Activated T-cell treated with anti-CD3 and anti-CD28 coated beads, Interleukin-2, amount 50 U/mL, for 72 hours (primary cell): ENCODE measurements at places on chromosomes 1 and 21. TPM values are rescaled to one million over a fixed set of nuclear protein-coding genes. Genes with fewer than 3 reads are reported as not detected.

GRCh38 chr1:72007312-72007711 lies 275.0 kb downstream of the NEGR1 start:
- DNase-seq: no peak

DNA sequence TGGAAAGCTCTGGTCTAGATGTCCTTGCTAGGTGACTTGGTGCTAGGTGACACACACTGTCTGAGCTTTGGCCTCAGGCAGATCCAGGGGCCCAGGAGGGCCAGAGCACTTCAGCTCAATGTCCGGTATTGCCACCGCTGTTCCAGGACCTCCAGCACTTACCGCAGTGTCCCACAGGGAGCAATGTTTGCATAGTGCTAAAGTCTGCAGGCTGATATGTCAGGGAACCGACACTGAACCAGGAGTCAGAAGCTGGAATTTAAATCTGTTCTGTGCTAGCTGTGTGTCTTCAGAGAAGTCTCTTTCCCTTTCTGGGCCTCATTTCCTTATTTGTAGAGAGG lies 19.3 kb downstream of the DHCR24 start:
- no peak for DNase-seq

DNA sequence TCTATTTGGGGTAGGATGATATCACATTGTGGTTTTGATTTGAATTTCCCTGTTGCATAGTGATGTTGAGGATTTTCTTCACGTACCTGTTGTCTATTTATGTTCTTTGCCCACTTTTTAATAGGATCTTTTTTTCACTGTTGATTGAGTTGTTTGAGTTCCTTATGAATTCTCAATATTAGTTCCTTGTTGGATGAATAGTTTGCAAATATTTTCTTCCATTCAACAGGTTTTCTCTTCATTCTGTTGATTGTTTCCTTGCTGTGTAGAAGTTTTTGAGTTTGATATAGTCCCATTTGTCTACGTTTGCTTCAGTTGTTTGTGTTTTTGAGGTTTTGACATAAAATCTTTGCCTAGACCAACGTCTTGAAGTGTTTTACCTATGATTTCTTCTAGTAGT lies 369.5 kb upstream of the CAMK1G start:
- DNase-seq: no peak

DNA sequence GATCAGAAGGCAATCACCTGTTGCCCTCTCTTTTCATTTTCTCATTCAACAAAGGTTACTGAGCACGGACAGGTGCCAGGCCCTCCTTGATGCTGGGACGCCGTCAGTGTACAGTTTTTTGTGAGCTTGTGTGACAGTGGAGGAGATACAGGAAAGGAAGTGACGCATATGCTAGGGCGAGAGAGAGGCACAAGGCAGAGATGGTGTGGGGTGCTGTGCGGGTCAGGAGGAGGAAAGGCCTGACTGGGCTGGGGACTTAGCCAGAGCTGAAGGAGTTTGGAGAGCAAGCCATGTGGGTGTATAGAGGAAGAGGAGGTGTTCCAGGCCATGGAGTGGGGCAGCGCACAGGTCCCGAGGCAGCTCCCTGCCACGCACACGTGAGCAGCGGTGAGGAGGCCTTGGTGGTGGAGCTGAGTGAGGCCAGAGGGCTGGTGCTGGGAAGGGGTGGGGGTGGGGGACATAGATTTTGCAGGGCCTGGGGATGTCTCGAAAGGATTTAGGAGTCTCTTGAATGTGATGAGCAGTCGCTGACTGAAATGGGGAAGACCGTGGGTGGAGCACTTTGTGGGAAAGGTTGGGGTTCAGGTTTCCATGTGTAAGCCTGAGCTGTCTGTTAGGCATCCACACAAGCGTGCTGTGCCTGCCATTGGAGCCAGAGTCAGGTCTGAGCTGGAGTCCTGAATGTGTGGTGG lies 46.0 kb downstream of the TRAPPC10 start:
- peak; percentile 60 for DNase-seq

- no peak for DNase-seq
Measured at GRCh38 chr21:41156142-41156541, 11.8 kb upstream of the BACE2 start.

DNA sequence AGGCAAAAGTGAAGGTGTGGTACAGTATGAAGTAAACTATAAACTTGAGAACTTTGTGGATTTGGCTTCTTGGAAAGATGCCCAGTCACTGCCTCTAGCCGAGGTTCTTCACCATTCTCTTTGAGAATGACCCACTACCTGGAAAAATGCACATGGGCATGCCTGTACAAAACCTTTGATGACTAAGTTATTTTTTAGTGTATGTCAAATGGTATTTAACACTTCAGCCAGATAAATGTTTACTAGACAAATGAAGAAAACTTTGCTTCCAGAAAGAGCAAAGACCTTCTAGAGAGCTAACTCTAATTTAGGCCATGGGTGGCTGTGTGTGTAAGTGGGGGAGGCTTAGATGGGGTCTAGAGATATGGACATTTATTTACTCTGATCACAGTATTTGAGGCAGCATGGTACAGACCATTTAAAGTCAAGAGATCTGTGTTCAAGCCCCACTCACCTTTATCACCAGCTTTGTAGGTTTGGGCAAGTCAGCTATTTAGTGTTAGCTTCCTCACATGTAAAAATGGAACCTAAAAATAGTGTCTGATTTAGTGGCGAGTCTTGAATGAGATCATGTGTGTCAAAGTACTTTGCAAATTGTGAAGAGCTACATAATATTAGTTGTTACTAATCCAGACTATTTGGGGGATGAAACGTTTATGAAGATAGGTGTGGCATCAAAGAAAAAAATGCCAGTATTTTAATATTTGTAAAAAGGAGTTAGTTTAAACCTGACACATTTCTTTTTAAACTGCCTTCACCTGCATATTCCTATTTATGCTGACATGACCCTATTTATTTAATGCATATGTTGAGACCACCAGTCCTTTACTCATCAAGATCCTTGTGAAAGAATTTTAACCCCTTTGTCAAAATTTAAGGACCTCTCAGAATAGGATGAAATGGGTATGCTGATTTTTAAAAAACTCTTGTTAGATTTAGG lies 20.2 kb downstream of the NFYC start:
- DNase-seq: no peak

DNA sequence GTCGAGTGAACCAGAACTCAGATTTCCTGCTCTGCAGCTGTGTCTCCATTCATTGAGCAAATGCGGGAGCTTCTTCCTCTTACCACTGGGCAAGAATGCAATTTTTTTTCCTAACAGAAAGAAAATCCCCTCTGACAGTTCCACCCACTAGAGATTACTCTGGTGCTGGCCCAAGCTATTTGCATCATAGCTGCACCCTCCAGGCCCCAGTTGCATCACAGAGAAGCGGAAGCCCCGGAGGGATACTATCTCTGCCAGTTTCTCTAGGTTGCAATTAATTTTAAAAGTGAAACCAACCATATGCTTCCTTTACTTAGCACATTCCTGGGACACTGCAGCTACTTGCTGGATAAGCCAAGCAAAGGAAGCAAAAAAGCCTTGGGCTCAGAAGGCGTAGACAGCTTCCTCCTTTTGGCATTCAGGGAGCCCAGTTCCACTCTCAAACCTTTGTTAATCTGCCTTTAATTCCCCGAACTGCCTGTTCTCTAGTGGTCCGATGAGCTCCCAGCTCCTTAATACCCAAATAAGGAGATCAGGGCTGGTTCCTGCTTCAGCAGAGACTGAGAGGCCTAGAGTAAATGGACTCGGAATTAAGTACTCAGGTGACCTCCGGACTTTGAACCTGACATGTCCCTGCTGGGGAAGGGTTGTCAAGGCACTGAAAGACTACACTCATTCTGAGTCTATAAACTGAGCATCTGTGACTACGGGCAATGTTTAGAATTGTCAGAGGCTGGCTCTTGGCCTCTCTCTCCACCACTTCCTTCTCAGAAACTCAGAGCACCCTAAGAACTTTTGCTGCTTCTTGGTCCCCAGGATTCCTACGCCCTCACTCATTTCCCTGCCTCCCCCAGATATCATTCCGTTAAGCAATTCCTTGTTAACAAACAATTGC lies 72.5 kb upstream of the TNFSF18 start:
- no peak for DNase-seq

GRCh38 chr1:54487571-54488050 lies 60.4 kb upstream of the ACOT11 start:
- DNase-seq: peak; percentile 10

- DNase-seq: no peak
Measured at GRCh38 chr21:39359382-39359781, 10.5 kb upstream of the HMGN1 start.

- no peak for DNase-seq
Measured at GRCh38 chr21:32499249-32500055, 85.9 kb downstream of the TCP10L start.

DNA sequence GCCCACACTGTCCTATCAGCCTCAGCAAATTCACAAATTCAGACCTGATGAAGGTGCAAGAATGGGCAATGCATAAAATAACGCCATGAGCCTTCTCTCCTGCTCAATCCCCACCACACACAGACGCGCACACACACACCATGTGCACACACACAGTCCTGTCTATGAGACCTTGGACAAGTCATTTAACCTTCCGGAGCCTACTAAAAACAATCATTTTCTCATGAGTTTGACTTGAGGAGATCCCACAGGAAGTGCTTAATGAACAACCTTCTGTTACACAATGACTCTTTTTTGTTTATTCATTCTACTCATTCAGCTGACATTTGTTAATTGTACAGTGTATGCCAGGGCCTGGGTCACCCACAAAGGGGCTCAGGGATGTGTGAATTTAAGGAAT lies 125.4 kb downstream of the EDEM3 start:
- no peak for DNase-seq

GRCh38 chr1:59986516-59987310 lies 60.1 kb upstream of the CYP2J2 start:
- no peak for DNase-seq

DNA sequence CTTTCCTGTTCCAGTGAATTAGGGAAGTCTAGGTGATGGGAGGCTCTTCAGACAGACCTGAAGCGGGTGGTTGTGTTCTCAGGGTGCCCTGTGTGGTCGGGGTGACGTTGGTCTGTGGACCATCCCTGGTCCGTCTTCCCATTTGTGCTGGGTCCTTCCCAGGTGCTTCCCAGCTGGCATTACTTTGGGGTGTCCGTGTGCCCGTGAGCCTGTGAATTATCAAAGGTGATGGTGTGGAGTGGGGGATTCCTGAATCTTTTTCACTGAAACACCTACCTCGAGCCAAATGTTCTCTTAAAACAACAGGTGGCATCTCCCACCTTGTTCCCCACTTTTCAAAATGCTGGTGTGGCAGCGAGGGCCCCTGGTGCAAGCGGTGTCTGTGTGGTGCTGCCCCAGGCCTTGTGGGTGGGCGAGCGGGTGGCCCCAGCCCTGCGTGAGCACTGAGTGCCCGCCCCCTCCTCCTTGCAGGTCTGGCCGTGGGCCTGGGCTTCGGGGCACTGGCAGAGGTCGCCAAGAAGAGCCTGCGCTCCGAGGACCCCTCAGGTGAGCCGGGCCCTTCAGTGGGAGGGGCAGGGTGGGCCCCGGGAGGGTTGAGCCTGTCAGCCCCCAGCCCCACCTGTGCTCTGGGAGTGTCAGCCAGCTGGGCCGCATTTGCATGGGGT lies 37.0 kb downstream of the COQ8A start:
- DNase-seq: no peak

GRCh38 chr1:92482665-92483609 lies 3.8 kb downstream of the GFI1 start:
- peak; percentile 39 for DNase-seq

DNA sequence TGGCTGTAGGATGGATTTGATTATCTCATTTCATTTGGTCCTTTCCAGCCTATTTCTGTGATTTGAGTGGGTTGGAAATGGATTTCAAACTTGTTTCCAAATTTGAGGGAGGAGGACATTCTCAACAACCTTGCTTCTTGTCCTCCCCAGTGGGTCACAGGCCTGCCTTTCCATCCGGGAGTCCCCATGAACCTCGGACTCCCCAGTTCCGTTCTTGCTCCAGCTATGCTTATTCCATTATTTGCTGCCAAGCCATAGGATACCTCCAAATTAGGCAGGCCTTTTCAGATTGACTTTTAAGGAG lies 97.8 kb downstream of the DUSP10 start:
- no peak for DNase-seq

GRCh38 chr1:204744107-204744779 lies 58.7 kb upstream of the LRRN2 start:
- DNase-seq: no peak

GRCh38 chr1:228754646-228755268 lies 19.5 kb downstream of the RHOU start:
- no peak for DNase-seq

DNA sequence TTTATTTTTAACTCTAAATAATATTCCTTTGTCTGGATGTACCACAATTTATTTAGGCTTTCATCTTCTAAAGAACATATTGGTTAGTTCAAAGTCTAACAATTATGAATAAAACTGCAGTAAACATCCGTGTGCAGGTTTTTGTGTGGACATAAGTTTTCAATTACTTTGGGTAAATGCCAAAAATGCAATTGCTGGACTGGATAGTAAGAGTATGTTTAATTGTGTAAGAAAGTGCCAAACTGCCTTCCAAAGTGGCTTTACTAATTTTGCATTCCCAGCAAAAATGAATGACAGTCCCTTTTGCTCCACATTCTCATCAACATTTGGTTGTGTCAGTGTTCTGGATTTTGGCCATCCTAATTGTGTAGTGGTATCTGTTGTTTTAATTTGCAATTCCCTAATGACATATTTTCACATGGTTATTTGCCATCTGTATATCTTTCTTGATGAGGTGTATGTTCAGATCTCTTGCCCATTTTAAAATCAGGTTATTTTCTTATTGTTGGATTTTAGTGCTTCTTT lies 113.8 kb downstream of the DPYD start:
- no peak for DNase-seq

GRCh38 chr1:216095400-216095799 lies 327.8 kb downstream of the USH2A start:
- DNase-seq: no peak

- DNase-seq: no peak
Measured at GRCh38 chr1:62882201-62883104, 98.5 kb downstream of the ATG4C start.

DNA sequence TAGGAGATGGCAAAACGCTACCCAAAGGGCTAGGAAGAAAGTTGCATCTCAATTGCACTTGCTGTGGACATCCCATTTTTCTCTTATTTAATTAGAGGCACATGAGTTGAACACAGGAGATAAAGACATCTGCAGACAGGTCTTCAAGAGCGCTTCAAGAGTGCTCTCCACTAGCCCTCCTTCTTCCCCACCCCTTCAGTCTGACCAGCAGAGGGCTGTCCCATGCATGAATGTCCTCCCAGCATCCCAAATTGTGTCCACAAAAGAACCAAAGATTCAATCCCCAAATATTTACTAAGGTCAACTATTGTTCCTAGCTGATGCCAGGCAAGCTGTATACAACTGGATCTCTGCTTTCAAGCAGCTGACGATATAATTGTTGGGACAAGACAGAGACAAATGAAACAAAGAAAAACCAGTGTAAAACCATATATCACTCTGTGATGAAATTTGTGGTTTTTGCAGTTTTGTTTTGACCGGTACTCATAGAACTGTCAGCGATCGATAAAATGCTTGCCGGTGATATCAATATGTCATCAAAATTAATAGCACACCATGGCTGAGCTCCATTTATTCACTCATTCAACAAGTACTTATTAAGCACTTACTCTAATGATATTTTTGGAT lies 174.2 kb downstream of the TNR start:
- no peak for DNase-seq

- no peak for DNase-seq
Measured at GRCh38 chr1:7852804-7853683, at the start of gene UTS2. UTS2 (minus strand) TSS chr1:7853065; CDS start chr1:7853003, 62 bp downstream.

GRCh38 chr1:8092657-8093056 lies 66.5 kb upstream of the ERRFI1 start:
- DNase-seq: no peak

Gene STMN1
- 478 TPM for total RNA-seq

Gene RIPPLY3
- total RNA-seq: 0.26 TPM

Gene FAM72D
- total RNA-seq: 22.0 TPM

Gene ARMH1
- total RNA-seq: 123 TPM

Gene CLCA4
- total RNA-seq: not detected

Gene MPZ
- 8.5 TPM for total RNA-seq

Gene FNBP1L
- total RNA-seq: 1.3 TPM

Gene KIF2C
- total RNA-seq: 147 TPM
